ENCODE measurements at places on chromosomes 12 and 14. TPM values are rescaled to one million over a fixed set of nuclear protein-coding genes. Genes with fewer than 3 reads are reported as not detected.

OR6C2 gene
- not detected for total RNA-seq

KRT72 gene
- total RNA-seq = not detected

DNA sequence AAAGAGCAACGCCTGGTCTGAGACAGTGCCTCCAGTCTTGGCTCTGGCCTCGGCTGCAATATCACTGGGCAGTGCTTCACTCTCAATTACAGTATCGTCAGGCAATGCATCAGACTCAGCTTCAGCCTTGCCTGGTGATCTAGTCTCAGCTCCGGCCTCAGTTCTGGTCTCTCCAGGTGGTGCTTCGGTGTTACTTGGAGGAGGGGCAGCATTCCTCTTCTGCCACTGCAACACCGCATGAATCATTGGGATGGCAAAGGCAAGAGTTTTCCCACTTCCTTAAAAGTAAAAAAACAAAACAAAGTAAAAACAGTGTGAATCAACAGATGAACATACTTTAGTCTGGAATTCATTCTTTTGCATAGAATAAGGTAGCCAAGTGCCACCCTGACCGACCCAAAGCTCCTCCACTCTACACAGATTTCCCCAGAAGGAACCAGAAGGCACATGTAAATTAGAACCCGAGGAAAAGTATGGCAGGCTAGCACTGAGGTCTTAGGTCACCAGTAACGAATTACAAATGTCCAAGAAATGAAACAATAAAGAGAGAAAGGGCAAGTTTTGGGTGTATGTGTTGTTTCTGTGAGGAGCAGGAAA is 18.6 kb downstream of the DDX24 start:
- peaks cover 12% of the 10 kb centered on the region for H3K4me1 ChIP-seq
- no peak overlapping the region for H3K27ac ChIP-seq
- H3K27me3 ChIP-seq = no peaks in the 10 kb centered on the region
- H3K36me3 ChIP-seq = peaks cover 55% of the 10 kb centered on the region
- no peak overlapping the region for H3K4me3 ChIP-seq

GRCh38 chr12:109599087-109599486 is 25.5 kb downstream of the MVK start:
- no peaks in the 10 kb centered on the region for H3K36me3 ChIP-seq
- H3K4me3 ChIP-seq = no peak overlapping the region
- no peak overlapping the region for H3K27ac ChIP-seq
- H3K4me1 ChIP-seq = peaks cover 23% of the 10 kb centered on the region
- DNase-seq = no peak

P2RX7 gene
- total RNA-seq = not detected

TAS2R7 gene
- total RNA-seq = not detected

DNA sequence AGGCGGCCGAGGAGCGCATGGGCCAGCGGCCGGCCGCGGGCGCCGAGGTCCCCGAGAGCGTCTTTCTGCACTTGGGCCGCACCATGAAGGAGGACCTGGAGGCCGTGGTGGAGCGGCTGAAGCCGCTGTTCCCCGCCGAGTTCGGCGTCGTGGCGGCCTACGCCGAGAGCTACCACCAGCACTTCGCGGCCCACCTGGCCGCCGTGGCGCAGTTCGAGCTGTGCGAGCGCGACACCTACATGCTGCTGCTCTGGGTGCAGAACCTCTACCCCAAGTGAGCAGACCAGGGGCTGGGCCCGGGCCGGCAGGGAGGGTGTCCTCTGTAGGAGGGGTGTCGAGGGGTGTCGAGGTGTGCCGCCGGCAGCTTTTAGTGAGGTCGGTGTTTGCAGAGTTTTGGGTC is 4.1 kb downstream of the TNFAIP2 start:
- H3K27ac ChIP-seq = peak overlapping the region; percentile 61
- peaks cover 49% of the 10 kb centered on the region for H3K4me1 ChIP-seq
- no peak overlapping the region for H3K4me3 ChIP-seq
- no peaks in the 10 kb centered on the region for H3K36me3 ChIP-seq

DNA sequence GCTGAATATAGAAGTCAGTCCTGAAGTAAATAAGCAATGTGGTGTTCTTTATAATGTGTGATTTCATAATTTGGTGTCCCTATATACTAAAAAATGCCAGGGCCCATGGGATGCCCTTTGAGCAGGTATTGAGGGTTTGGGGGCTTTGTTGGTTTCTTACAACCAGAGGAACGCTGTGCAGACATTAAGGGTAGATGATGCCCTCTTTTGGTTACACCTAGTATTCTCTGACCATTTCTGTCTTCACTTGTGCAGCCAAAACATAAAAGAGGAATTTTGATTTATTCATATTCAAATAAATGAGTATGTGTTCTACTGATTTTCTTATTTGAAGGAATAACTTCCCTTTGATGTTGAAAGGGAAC is 3.0 kb downstream of the LGR5 start:
- peaks cover 6% of the 10 kb centered on the region for H3K27me3 ChIP-seq
- no peak overlapping the region for H3K4me3 ChIP-seq
- H3K36me3 ChIP-seq = no peaks in the 10 kb centered on the region
- H3K4me1 ChIP-seq = peaks cover 41% of the 10 kb centered on the region
- no peak overlapping the region for H3K27ac ChIP-seq
- DNase-seq = no peak

- H3K4me3 ChIP-seq = no peak overlapping the region
- no peak for DNase-seq
- H3K27ac ChIP-seq = no peak overlapping the region
- H3K36me3 ChIP-seq = no peaks in the 10 kb centered on the region
- H3K4me1 ChIP-seq = no peaks in the 10 kb centered on the region
- no peaks in the 10 kb centered on the region for H3K27me3 ChIP-seq
Observed at GRCh38 chr14:65704437-65704836, 291.9 kb downstream of the FUT8 start.

- H3K4me1 ChIP-seq = no peaks in the 10 kb centered on the region
- H3K27ac ChIP-seq = no peak overlapping the region
- no peak overlapping the region for H3K4me3 ChIP-seq
- no peaks in the 10 kb centered on the region for H3K27me3 ChIP-seq
Observed at GRCh38 chr12:31772685-31773222, 43.9 kb upstream of the AMN1 start.
